ENCODE measurements at places on chromosomes 3 and 15.

DNA sequence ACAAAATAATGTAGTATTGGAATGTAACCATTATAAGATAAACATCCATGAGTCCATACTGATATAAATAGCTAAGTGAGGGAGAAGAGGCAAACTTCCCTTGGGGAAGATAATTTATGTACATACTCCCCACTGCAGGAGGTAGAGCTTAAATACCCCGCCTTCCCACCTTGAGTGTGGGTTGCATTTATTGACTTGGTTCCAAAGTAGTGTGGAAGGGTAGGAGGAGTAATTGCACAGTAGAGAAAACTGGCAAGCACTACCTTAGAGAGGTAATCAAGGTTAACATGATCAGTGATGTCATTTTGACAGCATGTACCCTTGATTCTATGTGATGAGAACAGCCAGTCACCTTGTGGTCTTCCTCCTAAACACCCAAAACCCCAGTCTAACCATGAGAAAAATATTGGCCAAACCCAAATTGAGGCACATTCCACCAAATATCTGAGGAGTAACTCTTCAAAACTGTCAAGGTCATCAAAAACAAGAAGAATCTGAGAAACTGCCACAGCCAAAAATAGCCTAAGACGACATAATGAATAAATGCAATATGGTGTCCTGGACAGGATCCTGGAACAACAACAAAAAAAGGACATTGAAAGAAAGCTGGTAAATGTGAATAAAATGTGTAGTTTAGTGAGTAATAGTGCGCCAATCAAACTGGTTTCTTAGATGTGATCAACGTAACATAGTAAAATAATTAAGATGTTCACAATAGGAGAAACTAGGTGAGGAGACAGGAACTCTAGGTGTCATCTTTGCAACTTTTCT is 774 bp upstream of the CNOT10 start:
- no peak for DNase-seq

DNA sequence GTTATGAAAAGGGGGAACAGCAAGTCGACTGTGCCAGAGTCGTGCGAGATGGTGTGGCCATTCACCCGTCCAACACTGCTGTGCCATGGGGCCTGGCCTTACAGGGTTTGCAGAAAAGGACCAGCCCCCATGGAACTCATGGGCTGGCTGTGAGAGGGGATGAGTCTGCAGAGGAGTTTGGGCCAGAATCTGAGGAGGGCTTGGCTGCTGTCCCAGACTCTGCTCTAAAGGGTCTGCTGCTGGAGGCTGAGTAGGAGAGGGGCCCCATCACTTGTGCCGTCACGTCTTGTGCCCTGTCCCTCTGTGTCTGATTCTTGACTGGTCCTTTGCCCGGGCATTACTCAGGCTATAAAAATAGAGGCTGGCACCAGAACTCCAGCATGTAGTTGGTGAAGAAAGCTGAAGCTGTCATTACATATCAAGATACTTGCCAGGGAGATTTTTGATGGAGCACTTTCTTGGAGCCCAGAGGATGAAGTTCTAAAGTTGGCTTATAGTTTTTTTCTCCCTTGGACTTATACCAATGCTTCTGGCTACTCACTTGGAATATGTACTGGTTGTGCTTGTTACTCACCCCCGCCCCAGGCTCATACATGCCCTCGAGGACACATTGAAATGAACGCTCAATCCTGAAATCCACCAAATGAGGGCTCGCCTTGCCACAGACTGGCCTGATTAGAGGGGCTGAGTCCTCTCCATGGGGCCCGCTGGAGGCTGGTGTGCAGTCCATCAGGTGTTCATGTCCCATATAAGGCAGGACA is 10.2 kb downstream of the PXYLP1 start:
- DNase-seq: no peak

DNA sequence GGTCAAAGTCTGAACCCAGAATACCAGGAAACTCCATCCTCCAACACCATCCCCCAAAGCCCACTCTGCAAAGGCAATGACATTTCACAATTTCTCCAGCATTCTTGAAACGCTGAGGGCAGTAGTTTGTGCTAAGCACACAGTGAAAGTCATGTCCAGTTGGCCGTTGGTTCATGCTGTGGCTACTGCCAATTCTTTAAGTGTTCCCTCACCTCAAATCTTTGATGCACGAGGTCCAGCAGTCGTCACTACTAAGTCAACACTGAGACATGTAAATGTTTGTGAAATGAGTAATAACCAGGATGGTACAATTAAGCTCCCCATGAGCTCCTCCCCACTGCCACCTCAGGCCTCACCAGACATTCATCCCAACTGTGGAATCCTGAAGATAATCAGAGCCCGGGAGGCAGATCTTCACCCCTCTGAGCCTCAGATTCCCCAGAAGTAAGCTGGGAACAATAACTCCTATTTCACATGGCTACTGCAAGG is 7.0 kb downstream of the SUCLG2 start:
- DNase-seq: no peak

DNA sequence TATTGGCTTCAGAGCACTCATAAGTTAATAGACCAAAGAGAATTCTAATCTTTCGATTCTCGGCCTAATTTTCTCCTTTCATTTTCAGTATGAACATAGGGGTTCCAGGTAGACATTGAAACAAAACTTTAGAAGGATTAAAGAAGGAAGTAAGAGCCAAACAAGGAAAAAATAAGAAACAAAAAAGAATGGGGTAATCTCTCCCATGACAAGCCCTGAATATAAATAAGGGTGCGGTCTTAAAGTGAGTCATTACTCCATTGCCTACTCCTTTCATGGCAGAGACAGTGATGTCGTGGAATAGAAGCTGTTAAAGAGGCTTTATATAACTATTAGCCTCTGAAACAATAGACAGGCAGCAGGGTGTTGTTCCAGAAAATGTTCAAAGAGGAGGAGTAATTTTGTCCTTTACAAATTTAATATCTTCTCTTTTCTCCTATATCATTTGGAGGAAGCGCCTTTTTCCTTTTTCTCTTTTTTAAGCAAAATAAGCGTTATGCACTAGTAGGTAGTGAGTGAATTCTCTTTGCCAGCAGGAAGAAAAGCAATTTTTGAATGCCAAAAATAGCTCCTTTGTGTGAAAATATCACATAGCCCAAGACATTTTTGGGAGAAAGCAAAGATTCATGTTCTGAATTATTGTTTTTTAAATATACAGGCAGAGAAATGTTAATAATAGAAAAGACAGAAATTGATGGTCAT is 607.9 kb upstream of the KCNMB2 start:
- peak; percentile 11 for DNase-seq

- no peak for DNase-seq
Measured at GRCh38 chr3:122214711-122215110, 31.2 kb downstream of the CASR start.

DNA sequence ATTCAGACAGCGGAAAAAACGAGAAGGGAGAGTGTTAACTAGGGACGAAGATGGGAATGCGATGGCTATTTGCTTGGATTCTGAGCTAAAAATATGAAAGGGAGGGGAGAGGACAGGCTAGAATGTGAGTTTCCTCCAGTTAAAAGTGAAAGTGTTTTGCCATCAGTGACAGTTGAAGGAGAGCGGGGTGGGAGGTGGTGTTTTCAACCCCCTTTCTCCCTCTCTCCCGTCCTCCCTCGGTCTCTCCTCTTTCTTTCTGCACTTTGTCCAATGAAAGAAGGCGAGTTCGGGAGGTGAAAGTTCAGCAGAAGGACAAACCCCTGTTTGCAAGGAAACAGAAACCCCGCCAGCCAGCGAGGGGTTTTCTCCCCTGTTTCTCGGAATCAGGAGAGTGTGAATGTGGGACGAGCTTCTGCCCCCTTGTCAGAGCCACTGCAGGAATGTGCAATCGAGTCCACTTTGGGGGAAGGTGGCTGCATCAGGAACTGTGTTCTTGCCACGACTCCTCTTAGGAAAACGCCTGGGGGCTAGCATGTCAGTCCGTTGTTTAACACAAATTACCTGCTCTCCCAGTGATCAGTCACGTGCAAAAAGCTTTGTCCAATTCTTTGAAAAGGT is 975 bp upstream of the FOXP1 start:
- DNase-seq: peak; percentile 72

Data from hematopoietic multipotent progenitor cell treated with erythropoietin and hydrocortisone succinate and interleukin-3 and kit ligand, for 8 days (in vitro differentiated cells).